ENCODE measurements at places on chromosomes 1 and 21.

DNA sequence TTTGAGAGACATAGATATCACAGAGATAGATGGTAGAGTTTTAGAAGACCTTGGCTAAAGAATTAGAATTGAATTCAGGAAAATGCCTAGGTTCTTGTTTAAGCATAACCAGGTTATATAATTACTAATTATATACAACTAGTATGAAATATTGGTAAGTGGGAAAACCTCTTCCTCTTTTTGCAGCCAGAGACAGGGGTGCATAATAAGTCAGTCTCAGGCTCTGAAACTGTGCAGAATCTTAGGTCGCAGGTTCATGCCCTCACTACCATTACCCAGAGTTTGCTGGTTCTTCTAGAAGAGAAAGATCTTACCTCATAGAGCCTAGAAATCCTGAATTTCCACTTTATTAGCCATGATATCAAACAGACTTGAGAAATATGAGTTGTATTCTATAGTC, 183.3 kb downstream of the NEK7 start:
- DNase-seq: no peak

DNA sequence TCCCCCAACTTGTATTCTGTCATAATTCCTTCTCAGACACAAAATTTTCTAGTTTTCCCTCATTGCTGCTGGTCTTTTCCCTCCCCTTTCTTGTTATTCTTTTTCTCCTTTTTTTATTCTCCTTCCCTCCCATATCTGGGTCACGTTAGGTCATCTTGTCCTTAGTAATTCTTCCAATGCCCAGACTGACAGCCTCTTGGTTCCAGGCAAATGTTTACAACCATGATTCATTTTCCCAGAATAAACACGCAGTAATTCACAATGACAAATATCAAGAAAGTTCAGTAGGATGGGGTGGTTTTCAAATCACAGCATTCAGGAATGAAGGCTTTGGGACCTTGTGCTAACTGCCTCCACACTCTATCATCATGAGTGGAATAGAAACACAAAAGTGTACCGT, 25.2 kb downstream of the NHLH2 start:
- DNase-seq: no peak

- DNase-seq: no peak
Measured at GRCh38 chr1:17162941-17163340, 42.0 kb upstream of the PADI1 start.

DNA sequence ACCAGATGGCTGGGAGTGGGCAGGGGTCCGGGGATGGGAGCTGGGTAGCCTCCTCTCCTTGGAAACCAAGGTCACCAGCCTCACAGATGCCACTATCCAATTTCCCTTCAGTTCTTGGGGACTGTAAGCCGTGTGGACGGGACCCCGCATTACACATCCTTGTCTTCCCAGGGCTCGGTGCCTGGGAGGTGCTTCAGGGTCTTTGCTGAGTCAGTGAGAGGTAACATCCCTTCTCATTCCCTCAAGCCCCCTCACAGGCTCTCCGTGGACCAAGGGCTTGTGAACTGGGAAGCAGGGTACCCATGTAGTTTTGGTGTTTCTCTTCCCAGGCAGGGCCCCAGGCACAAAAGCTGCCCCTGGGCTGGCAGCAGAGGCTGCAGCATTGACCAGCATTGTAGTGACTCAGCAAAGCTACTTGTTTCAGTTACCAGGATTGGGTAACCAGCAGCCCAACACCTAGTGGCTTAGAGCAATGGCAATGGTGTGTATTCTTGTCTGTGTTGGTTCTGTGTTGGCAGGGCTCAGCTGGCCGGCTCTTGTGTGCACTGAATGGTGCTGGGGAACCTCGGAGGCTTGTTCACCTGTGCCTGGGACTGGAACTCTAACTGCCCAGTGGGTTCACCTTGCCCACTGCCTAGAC, 24.6 kb upstream of the PCBP3 start:
- DNase-seq: no peak

GRCh38 chr1:210233495-210234328, 1.1 kb downstream of the SERTAD4 start:
- DNase-seq: no peak

DNA sequence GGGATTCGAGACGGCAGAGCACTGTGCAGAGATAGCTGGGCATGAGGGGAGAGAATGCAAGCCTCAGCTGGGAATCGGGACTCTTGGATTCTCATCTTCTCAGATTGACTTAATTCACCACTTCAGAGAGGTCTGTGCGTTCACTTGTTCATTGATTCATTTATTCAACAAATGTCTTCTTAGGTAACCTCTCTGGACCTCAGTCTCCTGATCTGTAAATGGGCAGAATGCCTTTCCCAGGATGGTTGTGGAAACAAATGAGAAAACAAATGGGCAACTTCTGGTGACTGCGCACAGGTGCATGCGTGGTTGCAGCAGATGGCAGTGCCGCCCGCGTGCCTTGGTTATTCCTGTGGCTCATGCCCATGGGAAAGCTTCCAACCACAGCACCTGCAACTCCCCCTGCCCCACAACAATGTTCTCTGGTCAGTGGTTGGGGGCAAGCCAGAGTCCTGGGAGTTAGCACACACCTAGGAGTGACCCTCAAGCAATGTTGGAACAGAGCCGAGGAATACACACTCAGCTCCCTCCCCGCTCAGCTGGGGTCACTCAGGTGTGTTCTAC, 110.1 kb upstream of the RUNX3 start:
- DNase-seq: no peak

DNA sequence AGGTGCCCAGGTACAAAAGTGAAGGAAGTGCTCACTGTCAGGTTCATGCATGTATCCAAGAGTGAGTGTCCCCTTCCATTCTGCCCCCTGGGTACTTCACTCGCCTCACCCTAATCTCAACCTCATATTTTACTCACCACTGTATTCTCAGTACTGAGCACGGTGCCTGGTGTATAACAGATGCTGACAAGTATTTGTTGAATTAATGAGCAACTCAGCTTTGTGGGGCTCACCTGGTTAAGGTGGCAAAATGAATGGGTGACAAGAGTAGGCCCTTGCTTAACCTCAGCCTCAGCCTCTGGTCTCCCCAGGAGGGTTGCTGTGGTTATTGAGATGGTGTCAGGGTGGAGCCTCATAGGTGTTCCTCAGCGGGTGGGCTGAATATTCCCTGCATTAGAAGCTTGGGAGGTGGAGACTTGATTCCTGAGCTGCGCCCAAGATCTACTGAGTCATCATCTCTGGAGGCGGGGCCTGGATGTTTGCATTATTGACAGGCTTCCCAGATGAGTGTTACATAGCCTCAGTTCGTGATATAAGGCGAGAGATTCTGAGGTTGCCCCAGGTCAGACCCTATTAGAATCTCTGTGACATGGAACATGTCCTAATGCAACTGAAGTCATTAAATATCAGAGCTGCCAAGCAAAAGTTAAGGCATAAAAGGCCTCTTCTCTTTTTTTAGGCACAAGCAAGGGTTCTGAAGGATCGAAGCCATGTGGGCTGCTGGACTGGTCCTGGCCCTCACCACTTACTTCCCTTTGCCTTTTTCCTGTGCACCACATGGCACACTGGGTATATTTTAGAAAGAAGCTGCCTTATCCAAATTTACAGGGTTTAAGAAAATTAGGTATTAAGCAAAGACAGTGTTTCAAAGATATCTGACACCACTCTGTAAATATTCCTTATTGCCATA, 39.2 kb downstream of the SYT6 start:
- DNase-seq: peak; percentile 23

DNA sequence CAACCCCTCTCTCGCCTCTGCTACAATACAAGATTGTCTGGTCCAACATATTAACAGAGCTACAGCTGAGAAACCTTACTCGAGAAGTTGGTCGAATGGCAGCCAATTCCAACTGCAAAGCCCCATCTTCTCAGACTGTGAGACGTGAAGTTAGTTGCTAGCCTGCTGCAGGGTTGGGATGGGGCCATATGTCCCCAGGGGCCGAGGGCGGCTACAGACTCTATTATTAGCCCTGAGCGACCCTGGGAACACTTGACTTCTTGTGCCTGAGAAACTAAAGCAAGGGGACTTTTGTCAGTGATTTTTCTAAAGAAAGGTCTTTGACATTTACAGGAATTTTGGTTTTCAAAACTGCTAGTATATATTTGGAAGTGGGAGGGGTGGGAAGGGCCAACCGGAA, 13.7 kb downstream of the NCF2 start:
- no peak for DNase-seq

DNA sequence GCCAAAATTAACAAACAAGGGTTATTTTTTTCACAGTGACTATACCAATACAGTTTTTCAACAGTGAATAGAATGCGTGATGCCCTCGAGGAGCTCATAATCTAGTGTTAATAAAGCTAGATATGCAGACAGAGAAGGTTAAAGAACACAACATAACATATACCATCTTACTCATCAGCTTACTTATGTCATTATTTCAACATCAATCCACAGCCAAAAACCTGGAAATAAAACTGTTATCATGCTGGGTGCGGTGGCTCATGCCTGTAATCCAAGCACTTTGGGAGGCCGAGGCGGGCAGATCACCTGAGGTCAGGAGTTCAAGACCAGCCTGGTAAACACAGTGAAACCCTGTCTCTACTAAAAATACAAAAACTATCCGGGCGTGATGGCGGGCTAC, 6.1 kb downstream of the STX6 start:
- DNase-seq: no peak

DNA sequence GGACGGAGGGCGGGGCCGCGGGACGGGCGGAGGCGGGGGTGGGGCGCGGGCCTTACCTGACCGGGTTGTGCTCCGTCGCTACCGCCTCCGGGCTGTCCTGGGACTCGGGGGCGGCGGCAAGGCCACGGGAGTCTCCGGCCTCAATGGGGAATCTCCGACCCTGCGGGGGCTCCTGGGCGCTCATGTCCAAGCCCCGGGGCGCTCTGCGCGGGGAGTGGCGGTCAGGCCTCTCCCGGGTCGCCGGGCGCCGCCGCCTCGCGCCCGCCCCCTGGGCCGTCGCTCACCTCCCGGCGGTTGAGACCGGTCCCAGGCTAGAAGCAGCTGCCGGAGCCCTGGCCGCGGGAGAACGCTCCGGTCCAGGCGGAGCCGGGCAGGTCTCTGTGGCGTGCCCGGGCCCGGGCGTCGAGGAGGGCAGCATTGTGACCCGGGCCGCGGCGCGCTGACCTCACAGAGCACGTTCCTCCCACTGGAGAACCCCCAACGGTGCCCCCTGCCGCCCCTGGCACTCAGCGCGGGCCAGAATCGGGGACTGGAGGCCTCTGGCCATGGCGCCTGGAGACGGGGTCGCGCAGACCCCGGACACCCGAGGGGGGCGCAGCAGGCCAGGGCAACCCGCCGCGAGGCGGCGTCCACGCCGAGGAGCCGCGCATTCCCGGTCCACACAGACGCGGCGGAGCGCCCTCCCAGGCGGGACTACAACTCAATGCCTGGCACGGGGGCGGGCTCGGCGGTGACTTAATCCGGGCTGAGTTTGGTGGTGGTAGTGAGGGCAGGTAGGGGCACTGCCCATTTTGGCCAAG, 411 bp downstream of the FAM229A start:
- DNase-seq: no peak

DNA sequence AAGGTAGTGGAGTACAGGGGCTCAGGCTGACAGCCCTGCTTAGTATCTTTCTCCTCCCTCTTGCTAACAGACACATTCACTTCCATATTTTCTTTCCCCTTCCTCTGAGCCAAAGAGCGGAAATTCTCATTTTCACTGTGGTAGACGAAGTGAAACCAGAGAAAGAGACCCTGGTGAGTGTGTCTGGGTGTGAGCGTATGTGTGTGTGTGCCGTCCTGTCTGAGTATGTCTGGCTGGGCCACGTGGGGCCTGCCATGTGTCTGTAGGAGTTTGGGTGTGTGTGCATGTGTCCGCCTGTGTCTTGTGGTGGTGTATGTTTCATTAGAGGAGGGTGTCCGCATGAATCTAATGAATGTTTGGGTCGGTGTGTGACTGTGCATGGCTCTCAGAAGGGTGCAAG, 1.7 kb downstream of the COL8A2 start:
- DNase-seq: peak; percentile 71

- no peak for DNase-seq
Measured at GRCh38 chr1:220484135-220484534, 43.8 kb upstream of the MARK1 start.

DNA sequence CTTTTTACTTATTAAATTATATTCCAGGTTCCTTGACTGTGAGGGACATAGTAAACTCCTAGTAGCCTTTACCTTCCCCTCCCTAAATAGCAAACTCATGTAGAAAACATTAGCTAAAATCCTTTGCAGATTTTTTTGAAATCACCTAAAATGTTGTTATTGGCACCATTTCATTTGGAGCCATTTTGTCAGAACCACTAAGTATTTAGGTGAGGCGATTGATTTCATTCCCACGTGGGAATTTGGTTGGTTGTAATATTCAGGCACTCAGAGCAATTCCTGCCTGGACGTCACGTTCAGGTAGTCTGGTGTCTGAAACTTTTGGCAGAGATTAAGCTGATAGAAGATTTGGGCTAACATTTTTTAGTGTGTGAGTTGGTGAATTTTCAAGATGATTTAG, 84.3 kb downstream of the CAMTA1 start:
- no peak for DNase-seq

DNA sequence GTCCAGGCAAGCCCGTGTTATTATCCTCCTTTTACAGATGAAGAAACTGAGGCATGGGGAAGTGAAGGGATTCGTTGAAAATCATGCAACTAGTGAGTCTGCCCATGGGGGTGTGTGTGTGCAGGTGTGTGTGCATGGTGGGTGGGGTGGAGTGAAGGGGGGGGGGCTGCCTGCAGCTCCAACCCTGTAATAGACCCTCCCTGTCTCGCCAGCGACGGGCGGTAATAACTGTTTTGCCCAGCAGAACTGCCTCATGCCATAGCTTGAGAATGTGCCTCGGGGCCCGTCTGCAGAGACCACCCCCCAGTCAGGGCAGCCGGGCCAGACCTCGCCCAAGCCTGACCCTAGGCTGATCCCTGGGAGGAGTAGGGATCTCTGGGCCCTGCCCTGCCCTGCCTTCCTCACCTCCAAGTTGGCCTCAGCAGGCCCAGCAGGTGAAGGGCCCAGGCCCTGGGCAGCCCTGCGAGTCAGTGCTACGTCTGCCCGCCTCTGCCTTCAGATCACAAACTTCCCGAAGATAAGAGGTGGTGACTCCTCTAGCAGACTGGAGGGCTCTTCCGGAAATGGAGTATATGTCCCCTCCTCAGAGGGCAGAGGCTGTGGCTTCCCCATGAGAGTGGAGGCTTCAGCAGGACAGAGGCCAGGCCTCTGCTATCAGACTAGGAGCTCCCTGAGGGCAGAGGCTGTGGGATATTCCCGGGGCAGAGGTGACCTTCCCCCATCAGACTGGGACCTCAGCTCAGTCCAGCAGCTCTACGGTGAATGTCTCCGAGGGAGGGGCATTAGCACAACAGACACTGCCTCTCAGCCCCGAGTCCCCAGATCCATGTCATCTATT, 15.7 kb upstream of the EPHA2 start:
- DNase-seq: no peak

- no peak for DNase-seq
Measured at GRCh38 chr21:24339406-24339805, 1267.9 kb downstream of the MRPL39 start.

DNA sequence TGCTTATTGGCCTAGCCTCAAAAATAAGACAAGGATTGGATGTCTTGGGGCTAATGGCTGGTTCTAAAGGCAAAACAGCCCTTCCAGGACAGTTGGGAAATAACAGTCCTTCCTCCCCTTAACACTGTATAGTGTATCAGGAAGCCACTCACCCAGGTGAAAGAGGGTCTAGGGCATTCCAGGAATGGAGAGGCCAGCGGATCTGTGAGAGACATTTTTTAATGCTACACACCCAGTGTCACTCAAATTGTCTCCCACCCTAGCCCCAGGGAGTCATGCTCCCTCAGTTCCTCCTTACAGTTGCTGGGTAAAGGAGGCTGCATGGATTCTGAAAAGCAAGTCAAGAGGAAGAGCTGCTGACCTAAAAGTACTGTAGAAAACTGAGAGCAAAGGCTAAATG, 24.1 kb upstream of the EXO1 start:
- DNase-seq: no peak

GRCh38 chr1:41312991-41313645, 48.1 kb upstream of the FOXO6 start:
- DNase-seq: no peak
